ENCODE measurements at places on chromosomes 12 and 14.

DNA sequence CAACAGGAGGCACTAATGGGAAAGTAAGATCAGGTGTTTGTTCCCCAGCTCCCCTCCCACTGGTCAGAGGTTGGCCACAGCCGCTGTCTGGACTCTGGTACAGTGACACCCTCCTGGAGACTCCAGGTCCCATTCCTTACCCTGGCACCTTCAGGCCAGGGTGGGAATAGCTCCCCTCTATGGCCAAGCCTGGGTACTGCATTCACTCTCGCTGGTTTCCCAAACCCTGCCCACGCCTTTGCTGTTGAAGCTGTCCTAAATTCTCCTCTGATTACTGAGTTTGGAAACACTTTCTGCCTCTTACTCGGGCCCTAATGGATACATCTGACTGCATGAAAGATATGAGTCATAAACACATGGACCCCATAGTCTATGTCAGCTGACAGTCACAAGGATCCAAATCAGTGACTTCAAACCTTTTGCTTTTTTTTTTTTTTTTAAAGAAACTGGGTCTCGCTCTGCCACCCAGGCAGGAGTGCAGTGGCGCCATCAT is 17.9 kb downstream of the HRK start:
- H3K27me3 ChIP-seq, result no peaks in the 10 kb centered on the region
- DNase-seq, result peak; percentile 91
- no peaks in the 10 kb centered on the region for H3K36me3 ChIP-seq
- H3K4me1 ChIP-seq, result no peaks in the 10 kb centered on the region

DNA sequence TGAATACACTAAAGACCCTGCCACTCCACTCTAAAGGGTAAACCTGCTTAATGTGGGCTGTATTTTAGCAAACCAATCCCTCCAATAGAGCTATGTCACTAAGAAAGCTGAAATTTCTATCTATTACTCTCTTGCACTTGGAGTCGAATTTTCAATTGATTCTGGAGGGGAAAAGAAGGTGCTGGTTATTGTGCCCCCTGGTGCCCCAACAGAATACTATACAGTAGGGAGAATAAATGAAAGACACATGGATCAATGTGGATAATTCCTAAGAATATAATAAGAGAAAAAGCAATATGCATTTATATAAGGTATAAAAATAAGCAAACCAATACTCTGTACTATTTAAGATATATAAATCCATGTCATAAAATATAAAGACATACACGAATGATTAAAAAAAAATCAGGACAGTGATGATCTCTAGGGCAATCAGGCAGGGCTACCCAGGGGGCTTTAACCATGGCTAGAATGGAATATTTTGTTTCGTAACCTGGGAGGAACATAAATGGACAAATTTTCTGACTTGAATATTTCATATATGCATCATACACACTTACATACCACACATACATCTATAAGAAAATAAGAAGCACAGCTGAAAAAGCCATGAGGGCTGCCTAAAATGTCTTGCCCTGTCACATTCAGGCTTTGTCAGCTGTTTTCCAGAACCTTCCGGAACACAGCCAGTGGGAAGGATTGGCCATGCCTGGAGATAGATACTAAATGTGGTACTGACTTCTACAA is 54.4 kb downstream of the EFCAB11 start:
- DNase-seq, result no peak
- no peaks in the 10 kb centered on the region for H3K27me3 ChIP-seq
- no peaks in the 10 kb centered on the region for H3K4me1 ChIP-seq
- H3K36me3 ChIP-seq, result no peaks in the 10 kb centered on the region
- H3K27ac ChIP-seq, result no peak overlapping the region

DNA sequence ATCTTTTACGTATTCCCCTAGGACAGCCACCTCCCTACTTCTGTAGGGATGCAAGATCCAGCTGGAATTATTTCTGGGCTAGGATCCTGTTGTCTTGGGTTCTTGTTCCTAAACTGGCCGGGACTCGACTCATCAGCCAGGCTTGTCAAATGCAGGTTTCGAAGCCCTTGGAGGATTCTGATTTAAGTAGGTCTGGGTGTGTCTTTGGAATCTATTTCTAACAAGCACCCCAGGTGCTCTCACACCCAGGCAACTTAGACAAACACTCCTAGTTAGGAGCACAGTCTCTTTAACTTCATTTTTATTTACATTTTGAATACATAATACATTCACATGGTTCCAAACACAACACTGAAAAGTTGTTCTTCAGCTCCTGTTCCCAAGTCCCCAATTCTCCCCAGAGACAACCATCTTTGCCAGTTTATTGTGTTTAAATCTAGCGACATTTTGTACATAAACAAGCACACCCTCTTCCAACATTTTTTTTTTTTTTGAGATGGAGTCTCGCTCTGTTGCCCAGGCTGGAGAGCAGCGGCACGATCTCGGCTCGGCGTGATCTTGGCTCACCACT is 20.9 kb downstream of the MORN3 start:
- no peak overlapping the region for H3K27ac ChIP-seq
- H3K4me1 ChIP-seq, result peaks cover 5% of the 10 kb centered on the region
- DNase-seq, result no peak

GRCh38 chr12:68609998-68610369 is 715 bp upstream of the RAP1B start:
- H3K4me3 ChIP-seq, result peak overlapping the region; percentile 79
- DNase-seq, result no peak
- peaks cover 3% of the 10 kb centered on the region for H3K4me1 ChIP-seq
- H3K36me3 ChIP-seq, result no peaks in the 10 kb centered on the region

DNA sequence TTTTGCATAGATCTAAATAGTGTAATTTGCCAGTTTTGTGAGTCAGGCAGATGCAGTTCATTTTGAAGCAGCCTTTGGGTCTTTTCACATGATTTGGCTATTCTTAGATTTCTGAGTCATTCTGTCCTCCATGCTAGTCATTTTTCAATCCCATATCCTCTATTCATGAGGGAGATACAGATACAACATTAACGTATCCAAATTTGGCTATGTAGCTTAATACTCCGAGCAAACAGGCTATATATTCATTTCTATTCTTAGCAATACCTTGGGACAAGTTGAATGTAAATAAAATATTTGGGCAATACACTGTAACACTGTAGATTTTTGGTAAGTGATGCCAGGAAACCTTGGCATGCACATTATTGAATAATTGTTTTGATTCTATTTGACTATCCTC is 270.7 kb upstream of the PDE3A start:
- H3K4me1 ChIP-seq, result no peaks in the 10 kb centered on the region
- H3K36me3 ChIP-seq, result no peaks in the 10 kb centered on the region
- H3K27me3 ChIP-seq, result no peaks in the 10 kb centered on the region
- DNase-seq, result no peak
- H3K27ac ChIP-seq, result no peak overlapping the region
- no peak overlapping the region for H3K4me3 ChIP-seq

GRCh38 chr12:126087692-126088091 is 1022.5 kb downstream of the AACS start:
- no peak overlapping the region for H3K27ac ChIP-seq
- no peaks in the 10 kb centered on the region for H3K27me3 ChIP-seq
- DNase-seq, result no peak
- H3K4me1 ChIP-seq, result no peaks in the 10 kb centered on the region
- no peaks in the 10 kb centered on the region for H3K36me3 ChIP-seq
- H3K4me3 ChIP-seq, result no peak overlapping the region

- H3K4me3 ChIP-seq, result no peak overlapping the region
- DNase-seq, result no peak
- peaks cover 13% of the 10 kb centered on the region for H3K4me1 ChIP-seq
- no peaks in the 10 kb centered on the region for H3K36me3 ChIP-seq
These were observed 2.9 kb downstream of the SLC6A12 start for GRCh38 chr12:211142-211465.

DNA sequence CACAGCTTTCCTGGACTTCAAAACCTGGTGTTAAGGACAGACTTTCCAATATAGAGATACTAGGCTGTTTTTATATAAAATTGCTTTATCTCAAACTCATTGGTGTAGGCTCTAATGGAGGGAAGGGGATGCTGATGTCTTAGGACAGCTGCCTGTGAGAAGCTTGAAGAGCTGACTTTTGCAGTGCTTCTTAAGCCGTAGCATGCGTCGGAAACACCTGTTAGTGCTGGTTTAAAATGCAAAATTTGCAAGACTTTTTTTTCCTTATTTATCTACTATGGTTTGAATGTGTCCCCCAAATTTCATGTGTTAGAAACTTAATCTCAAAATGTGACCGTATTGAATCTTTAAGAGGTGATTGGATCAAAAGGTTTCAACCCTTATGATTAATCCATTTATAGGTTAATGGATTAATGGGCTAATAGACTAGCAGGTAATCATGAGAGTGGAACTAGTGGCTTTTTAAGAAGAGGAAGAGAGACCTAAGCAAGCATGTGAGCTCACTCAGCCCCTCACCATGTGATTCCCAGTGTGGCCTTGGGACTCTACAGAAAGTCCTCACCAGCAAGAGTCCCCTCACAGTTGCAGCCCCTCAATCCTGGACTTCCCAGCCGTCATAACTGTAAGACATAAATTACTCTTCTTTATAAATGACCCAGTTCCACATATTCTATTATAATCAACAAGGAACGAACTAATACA is 60.9 kb upstream of the FUT8 start:
- H3K4me3 ChIP-seq, result no peak overlapping the region
- H3K4me1 ChIP-seq, result no peaks in the 10 kb centered on the region
- no peaks in the 10 kb centered on the region for H3K27me3 ChIP-seq
- no peak overlapping the region for H3K27ac ChIP-seq
- H3K36me3 ChIP-seq, result no peaks in the 10 kb centered on the region

DNA sequence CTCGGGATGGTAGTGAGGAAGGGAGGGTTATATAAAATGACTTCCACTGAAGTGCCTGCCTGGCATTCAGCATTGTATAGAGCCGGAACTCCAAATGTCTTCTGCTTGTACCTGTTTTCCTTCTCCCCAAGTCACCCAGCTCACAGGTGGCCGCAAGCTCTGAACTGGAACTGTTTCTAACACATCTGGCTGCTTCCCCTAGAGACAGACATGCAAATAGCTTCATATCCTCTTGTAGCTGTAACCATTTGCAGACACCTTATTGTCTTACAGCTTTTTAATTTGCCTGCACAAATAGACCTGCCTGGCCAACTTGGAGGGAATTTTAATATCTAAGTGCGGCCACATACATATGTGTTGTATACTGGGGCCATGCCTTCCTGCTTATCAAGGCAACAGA is 126.0 kb downstream of the CHST11 start:
- no peaks in the 10 kb centered on the region for H3K36me3 ChIP-seq
- no peaks in the 10 kb centered on the region for H3K4me1 ChIP-seq
- no peak overlapping the region for H3K27ac ChIP-seq
- no peaks in the 10 kb centered on the region for H3K27me3 ChIP-seq
- DNase-seq, result no peak

- no peaks in the 10 kb centered on the region for H3K4me1 ChIP-seq
- no peak overlapping the region for H3K4me3 ChIP-seq
- no peak for DNase-seq
- H3K27ac ChIP-seq, result no peak overlapping the region
These were observed 20.1 kb upstream of the PSEN1 start for GRCh38 chr14:73116079-73116665.

DNA sequence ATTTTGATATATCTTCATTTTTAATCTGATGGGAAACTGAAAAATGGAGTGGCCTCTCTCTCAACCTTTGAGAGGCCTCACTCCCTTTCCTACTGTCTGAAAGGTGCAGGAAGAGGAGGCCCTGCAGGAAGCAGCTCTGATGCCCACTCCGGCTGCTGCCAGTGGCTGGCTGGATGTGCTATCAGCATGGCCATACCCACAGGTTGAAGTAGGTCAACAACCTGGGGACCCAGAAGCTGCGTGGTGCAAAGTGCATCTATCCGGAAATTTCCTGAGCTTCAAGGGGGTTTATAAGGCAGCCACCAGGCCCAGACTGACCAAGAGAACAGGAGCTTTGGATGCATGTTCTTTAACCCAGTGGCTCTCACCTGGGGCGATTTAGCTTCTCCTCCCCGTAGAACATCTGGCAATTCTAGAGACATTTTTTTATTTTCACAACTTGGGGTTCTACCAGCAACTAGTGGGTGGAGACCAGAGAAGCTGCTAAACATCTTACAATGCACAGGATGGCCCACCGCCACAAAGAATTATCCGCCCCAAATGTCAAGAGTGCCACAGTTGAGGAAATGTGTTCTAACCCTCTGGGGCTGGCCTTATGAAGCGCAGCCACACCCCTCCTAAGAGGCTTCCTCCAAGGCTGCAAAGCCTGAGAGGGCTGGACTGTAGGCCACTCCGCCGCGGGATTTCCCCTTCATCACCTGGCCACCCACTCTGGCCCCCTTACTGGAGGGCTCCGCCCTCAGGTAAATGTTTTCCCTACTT is 8.2 kb upstream of the BATF start:
- no peak overlapping the region for H3K4me3 ChIP-seq
- H3K27me3 ChIP-seq, result no peaks in the 10 kb centered on the region
- no peak for DNase-seq
- no peak overlapping the region for H3K27ac ChIP-seq
- H3K4me1 ChIP-seq, result 0 out of 2 replicates have a peak, but pooled peaks cover 4% of the 10 kb centered on the region

- H3K4me1 ChIP-seq, result peaks cover 4% of the 10 kb centered on the region
- no peak overlapping the region for H3K27ac ChIP-seq
- H3K27me3 ChIP-seq, result no peaks in the 10 kb centered on the region
- H3K4me3 ChIP-seq, result no peak overlapping the region
- no peak for DNase-seq
These were observed 24.2 kb downstream of the ISCA2 start for GRCh38 chr14:74517731-74518130.

DNA sequence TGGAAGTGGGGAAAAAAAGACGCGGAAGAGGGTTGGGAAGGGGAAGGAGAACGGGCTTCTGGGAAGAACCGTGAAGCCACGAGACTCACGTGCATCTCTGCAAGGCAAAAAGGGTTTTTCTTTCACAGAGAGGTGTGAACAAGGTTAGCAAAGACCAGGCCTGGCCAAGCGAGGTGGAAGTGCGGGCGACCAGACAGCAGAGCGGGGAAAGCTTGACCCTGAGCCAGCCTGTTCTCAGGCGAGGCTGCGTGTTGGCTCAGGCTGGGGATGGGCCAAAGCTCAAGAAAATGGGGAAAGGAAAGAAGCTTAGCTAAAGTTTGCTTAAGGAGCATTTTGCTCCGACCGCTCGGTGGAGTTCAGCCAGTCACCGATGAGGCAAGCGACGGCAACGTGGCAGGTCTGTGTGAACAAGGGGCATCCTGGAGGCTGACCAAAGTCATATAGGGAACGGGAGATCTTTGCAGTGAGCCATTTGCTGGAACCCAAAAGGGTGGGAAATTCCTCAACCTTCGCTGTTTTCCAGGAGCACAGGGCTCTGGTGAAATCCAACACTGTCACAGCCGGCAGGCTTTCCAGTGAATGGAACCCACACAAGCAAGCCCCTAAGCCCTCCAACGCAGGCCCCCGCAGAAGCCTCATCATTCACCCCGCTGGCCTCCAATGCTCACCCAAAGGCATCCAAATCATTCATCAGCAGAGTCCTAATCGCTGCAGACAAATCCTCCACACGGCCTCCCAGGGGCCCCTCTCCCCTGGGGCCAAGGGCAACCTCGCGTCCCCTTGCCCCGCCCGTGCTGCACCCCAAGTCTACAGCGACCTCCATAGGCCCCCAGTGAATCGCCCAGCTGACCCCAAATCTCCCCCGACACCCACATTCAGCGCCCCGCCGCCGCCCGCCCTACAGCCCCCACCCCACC is 754 bp downstream of the ZNF605 start:
- H3K27ac ChIP-seq, result no peak overlapping the region
- no peaks in the 10 kb centered on the region for H3K4me1 ChIP-seq
- H3K27me3 ChIP-seq, result no peaks in the 10 kb centered on the region

GRCh38 chr12:96986883-96987523 is 79.9 kb downstream of the NEDD1 start:
- H3K36me3 ChIP-seq, result no peaks in the 10 kb centered on the region
- H3K4me1 ChIP-seq, result peaks cover 14% of the 10 kb centered on the region
- DNase-seq, result no peak

Measured in H1 (cell line).